ENCODE measurements at places on chromosomes 13 and 19.

DNA sequence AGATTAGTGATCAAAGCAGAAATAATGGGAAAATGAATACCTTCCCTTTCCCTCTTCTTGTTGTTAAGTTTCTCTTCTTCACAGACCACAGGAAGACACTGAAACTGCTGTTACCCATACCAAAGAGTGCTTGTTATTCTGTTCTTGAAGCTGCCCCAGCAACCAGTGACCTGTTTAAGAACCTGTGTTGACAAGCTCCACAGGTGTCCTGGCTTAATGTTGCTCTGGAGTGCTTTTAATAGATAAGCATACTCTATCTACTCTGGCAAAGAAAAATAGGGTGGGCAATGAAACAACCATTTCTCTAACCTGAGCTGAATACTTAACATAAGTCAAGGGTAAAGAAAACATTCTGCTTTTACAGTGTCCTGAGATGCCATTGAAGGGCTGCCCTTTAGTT is 506.7 kb upstream of the GPC6 start:
- no peak for DNase-seq

GRCh38 chr19:40633207-40633606 is 32.0 kb downstream of the LTBP4 start:
- no peak for DNase-seq

DNA sequence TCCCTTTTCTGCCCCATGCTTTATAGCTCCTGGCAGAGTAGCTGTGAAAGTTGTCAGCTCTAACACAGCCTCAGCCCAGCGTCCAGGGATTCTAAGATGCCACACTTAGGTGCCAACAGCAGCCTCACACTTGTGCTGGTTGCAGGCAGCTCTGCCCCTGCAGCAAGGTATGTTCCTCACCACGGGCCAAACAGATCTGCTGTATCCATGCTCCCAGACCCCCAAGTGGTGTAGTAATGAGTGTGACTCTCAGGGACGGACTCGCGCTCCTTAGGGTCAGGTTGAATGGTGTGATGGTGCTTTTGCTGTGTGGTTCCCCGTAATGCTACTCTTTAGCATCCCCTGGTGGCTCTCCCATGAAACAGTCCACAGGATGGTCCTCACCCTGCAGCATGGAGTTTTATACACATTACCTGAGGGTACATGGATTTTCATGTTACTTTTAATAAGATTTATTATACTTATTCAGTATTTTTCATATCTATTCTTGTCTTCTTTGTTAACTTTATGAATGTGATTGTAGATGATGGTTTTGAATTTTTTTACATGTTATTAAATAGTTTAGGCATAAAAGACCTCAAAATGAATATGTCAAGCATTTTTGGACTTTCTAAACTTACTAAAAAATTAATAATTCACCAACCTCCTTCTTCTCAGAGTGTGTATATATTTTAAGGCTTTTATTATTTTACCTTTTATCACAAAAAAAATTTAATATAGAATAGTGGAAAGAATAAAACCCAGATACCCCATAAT is 232.5 kb downstream of the SLC7A1 start:
- peak; percentile 5 for DNase-seq

DNA sequence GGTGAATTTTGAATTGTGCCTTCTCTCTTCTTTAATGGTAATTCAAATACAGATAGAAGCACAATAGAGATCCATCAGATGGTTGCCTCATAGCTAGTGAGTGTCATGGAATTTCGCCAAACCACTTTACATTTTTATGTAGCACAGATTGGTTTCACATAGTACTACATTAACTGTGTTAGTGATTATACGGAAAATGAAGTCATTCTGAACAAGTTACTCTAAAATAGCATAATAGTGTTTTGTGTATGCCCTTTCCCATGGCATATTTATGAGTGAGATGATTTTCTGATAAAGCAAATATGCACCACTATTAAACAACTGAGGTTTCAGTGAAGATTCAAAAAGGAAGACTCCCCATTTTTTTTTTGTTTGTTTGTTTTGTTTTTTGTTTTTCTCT is 1623.5 kb downstream of the PCDH9 start:
- DNase-seq, result no peak

- no peak for DNase-seq
These were observed 119.4 kb upstream of the MIR17HG start for GRCh38 chr13:91228108-91228507.

- DNase-seq, result no peak
These were observed 9.5 kb downstream of the KMT2B start for GRCh38 chr19:35727053-35727955.
